ENCODE measurements at places on chromosomes 7 and 10.

GRCh38 chr7:124263232-124263827 lies 230.5 kb upstream of the TMEM229A start:
- peak; percentile 11 for DNase-seq

- no peak for DNase-seq
Observed at GRCh38 chr10:10903620-10904019, 114.1 kb upstream of the CELF2 start.

DNA sequence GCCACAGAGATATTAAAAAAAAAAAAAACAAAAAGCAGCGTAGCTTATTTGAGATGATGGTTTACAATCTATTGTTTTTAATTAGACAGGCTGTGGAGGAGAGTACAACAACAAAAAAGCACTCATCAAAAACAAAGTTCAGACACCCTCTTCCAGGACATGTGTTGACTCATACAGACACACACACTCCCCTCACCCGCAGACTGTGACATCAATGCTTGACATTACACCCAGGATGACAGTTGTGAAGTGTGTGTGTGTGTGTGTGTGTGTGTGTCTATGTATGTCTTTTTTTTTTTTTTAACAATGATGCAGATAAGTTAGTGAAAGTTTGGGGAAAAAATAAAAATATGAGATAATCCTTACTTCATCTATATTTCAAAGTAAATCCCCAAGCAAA lies 303.6 kb downstream of the GPAM start:
- DNase-seq: no peak

DNA sequence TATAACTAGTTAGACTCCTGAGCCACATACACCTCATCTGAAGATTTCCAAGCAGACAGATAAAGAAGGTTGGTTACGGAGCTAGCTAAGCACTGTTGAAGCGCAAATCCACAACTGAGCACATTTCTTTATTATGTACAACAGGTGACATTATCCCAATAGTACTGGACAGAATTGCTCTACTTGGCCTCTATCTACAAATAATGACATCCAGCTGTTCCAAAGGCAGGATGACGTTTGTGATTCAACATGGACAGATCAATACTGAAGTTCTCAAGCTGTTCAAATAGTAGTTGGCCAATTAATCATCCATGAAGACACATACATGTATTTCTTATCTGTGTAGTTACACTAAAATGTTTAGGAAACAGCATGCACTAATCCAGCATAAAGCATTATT lies 101.0 kb downstream of the UBE2H start:
- DNase-seq: no peak

GRCh38 chr7:132035517-132036362 lies 479.3 kb upstream of the PODXL start:
- no peak for DNase-seq

DNA sequence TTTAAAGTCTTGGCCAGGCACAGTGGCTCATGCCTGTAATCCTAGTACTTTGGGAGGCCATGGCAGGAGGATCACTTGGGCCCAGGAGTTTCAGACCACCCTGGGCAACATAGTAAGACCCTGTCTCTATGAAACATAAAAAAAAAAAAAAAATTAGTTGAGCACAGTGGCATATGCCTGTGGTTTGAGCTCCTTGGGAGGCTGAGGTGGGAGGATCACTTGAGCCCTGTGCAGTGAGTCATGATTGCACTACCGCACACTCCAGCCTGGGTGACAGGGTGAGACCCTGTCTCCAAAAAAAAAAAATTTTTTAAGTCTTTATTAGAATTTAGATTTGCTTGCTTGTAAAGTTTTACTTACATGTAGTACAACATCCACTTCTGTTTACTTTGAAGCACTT lies 14.0 kb downstream of the WNT2 start:
- DNase-seq: no peak

DNA sequence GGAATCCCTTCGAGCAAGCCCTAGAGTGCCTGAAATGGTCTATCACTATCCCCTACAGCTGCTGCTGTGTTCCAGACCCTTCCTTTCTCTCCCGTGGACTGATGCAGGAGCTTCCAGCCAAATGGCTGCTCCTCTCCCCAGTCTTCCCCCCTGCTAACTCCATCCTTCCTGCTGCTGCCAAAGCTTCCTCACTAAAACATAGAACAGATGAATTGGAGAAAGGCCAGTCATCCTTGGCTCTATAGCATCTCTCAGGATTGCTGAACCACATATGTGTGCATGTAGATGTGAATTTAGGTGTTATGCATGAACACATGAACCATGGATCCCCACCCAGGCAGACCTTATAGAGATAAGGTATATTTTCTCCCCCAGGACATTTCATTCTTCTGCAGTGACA lies 60.7 kb downstream of the GPR26 start:
- DNase-seq: no peak

GRCh38 chr7:11707606-11708193 lies 124.3 kb downstream of the THSD7A start:
- no peak for DNase-seq

- DNase-seq: no peak
Observed at GRCh38 chr10:100812978-100813377, 67.6 kb downstream of the PAX2 start.

DNA sequence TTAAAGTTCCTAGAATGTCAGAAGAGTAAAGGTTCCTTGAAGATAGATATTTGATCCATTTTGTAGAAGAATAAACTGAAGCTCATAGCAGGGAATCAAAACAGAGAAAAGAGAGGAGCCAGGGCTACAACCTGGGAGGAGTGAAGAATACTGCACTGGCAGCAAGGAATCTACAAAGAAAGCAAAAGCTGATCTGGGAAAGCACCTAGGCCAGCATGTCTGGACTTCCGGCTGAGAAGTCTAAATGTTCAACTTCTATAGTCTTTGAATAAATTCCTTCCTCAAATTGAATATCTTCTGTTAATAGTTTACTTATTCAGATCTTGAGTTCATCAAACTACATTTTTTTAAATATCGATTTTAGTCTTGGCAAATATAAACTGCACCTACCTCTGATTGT lies 78.2 kb downstream of the VPS41 start:
- DNase-seq: no peak

GRCh38 chr10:8616166-8616565 lies 561.7 kb downstream of the GATA3 start:
- DNase-seq: peak; percentile 27

DNA sequence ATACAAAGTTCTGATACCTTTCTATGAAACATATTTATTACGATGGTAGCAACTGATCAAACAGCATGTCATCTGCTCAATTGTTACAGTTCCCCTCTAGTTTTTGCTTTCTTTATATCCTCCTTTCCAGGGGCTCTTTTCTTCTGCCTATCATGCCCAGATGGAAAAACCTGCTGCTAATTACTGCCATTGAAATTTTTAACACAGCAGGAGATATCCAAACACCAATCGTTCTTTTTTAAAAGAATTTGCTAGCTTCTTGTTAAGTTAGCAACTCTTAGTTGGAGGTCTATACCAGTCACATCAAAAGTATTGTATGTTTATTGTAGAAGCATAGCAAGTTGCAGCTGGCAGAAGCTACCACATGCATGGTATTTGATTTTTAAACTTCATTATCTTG lies 768.5 kb downstream of the NXPH1 start:
- no peak for DNase-seq

- DNase-seq: no peak
Observed at GRCh38 chr7:159144758-159145489, at the start of gene VIPR2. TSS of gene VIPR2 (minus strand) at chr7:159144867. CDS start at chr7:159144771, 96 bp downstream.

DNA sequence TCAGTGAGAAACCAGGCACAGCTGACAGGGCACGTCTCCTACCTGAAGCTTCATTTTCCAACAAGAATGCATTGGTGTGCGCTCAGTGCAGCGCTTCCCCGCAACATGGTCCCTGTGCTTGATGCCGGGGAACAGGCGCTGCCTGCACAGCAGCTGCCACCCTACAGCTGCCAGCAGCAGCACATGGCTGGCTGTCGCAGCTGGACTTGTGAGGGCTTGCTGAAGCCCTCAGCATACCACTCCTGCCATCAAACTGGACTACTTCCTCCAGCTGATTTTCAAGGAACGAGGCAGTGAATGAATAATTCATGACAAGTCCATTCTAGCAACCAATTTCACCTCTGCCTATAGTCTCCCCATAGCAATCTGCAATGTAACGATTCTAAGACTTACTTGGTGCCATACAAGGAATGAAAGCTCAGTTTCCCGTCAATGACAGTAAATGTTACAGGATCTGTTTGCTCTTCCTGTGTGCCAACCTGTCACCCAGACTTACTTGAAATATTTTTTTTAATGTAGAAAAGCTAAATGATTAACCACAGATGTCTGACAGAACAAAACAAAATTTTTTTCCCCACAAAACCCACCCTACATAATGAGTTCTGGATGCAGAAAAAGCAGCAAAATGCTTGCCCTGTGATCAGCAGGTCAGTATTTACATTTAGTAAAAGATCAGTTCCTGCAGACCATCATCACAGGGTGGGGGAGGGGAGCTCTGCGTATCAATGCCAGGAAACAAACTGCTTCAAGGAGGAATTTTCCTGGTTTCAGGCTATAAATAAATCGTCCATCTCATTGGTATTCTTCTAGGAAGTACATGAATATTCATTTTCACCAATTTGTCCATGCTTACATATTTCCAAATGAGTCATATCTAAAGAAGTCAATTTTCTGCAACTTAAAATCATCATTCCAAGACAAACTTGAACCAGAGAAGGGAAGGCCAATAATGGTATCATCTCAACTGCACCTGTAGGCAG lies 140.6 kb downstream of the ALOX5 start:
- no peak for DNase-seq

- DNase-seq: no peak
Observed at GRCh38 chr10:101563497-101564040, 24.5 kb downstream of the POLL start.

DNA sequence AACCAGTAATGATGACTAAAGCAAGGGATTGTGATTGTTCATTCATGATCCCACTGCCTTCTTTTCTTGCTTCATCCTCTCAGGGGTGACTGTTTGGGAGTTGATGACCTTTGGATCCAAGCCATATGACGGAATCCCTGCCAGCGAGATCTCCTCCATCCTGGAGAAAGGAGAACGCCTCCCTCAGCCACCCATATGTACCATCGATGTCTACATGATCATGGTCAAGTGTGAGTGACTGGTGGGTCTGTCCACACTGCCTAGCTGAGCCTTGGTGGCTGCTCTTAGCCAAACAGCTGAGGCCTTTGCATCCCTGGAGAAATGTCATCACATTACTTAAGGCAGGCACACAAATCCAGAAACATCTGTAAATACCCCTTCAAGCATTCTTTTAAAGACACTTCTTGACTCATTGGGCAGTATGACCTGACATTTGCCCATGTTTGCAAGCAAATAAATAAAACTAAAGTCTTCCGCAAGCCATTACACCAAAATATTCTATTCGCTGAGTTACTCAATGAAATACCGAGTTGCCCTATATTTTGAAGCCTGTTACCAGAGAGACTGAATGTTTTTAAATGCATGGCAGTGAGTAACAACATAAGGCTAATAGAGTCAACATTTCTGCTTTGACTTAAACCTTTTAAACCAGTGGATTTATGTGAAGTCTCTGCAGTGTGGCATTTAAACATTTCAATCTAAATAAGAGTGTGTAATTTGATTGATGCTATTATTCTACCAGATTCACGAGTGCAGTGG lies 166.3 kb upstream of the LANCL2 start:
- DNase-seq: no peak

GRCh38 chr7:74617180-74617744 lies 40.3 kb upstream of the GTF2I start:
- DNase-seq: peak; percentile 65

DNA sequence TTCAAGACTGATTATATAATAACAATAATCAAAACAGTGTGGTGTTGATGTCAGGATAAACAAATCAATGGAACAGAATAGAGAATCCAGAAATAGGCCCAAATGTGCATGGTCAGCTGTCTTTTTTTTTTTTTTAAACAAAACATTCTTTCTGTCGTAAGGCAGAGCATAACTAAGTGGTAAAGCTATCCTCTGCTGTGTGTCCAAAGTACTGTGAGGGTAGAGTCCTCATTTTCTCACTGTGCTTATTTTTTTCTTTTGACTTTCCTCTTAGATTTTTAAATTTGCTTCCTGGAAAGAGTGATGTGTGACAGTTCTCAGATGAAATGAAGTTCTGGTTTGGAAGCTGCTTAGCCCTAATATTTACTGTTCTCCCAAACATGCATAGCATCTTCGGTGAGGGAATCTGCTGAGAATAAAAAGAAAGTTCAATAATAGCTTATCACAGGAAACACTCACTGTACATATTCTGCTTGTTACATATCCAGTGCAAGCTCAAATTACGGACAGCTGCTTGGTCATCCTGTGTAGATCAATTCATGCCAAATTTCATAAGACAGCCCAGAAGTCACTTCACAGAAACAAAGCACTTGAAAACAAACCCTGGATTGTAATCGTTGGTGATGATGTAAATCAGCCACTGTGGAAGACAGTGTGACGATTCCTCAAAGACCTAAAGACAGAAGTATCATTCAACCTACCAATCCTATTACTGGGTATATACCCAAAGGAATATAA lies 423.9 kb downstream of the NEBL start:
- no peak for DNase-seq

DNA sequence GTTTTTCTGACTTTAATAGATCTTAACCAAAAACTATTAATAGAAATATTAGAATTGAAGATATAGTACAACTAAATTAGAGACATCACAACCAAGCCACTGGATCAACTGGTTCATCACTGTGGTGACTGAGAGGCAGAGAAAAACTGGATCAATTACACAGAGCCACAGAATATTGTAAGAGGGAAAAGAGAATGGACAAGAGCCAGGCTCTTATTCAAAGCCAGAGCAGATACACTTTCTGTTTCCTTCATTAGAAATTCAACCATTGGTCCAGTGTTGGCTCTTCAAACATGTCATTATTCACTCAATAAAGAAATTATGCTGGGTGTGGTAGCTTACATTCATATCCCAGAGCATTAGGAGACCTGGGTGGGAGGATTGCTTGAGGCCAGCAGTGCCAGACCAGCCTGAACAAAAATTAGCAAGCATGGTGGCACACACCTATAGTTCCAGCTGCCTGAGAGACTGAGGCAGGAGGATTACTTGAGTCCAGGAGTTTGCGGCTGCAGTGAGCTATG lies 295.1 kb downstream of the NEBL start:
- no peak for DNase-seq

DNA sequence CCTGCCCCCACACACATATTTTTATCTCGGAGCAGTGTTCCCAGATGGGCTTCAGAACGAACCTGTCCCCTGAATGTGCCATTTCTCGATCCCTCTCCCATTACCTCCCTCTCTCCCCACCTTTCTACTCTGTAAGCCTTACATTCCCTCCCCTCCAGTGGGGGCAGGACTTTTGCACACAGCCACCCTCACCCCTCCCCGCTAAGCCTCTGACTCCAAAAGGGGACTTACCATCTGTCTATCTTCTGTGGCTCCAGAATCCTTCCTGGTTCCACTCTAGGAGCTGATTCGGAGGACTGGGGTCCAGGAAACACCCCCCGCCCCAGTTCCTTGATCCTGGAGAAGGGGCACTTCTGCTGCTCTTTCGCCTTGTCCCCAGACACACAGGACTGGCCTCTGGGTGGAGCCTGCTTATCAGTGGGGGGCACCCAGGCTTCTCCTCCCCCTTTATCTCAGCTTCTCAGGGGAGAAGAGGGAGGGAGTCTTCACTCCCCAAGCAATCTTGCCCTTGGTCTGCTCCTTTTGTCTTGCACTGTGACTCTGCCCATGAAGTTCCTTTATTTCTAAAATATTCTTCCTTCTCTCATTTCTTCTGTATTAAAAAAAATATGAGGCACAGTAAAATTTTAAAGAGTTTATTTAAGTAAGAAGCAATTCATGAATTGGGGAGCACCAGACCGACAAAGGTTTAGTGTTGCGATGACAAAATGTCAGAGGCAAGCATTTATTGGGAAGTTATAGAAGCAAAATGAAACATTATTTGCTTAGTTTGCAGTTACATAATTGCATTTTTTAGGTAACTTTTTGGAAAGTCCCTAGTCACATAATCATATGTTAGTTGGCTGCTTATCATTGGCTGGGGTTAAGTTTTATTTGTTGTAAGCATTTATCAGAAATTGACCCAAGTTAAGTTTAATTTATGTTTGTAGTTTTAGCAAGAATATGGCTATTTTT lies at the start of gene KEL:
Gene KEL, minus strand, starts transcription at position 391 of the 954 bp plus-strand sequence. Its CDS starts 157 bp downstream, at position 234.
- no peak for DNase-seq

All from GM13976 (cell line).